ENCODE measurements at places on chromosomes 4 and X.

GRCh38 chr4:88187766-88188165, 29.3 kb upstream of the ABCG2 start:
- DNase-seq = no peak

- DNase-seq = no peak
These were observed 20.8 kb downstream of the PPEF2 start for GRCh38 chr4:75881476-75881875.

DNA sequence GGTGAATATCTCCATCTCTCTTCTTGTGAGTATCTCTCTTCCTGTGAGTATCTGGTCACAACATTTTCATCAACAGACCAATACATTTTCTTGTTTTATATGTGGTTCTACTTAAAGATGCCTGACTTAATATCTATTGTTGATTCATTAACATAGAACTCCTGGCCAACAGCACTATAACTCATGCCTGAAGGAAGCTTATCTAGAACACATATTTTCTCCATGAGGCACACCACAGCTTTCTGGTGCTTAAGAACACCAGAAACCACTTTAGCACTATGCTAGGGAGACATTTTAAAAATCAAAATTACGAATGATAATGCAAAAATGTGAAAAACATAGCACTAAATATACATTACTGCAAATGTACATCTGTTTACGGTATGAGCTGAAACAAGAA, 190.4 kb downstream of the GABRB1 start:
- no peak for DNase-seq

DNA sequence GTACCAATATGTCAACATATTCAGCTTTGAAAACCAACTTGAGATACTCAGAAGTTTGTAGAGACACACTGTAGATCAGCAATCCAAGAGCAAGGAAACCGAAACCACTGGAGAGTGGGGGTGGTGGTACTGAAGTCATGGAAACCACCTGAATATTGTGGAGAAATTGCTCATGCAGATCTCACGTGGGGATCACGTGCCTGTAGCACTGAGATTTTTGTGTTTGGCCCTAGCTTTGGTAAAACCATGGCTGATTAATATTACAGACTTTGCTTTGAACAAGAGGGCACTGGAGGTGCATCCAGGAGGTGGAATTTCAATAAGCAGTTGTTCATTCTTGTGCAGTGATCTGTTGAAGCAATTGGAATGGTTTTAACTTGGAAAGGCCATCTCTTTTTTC, 47.2 kb downstream of the GBA3 start:
- DNase-seq = no peak

GRCh38 chrX:129646566-129647417, 8.0 kb downstream of the APLN start:
- no peak for DNase-seq

GRCh38 chr4:156811963-156812362, 159.6 kb downstream of the PDGFC start:
- DNase-seq = no peak

GRCh38 chrX:154515090-154515965, 704 bp downstream of the FAM3A start:
- no peak for DNase-seq

DNA sequence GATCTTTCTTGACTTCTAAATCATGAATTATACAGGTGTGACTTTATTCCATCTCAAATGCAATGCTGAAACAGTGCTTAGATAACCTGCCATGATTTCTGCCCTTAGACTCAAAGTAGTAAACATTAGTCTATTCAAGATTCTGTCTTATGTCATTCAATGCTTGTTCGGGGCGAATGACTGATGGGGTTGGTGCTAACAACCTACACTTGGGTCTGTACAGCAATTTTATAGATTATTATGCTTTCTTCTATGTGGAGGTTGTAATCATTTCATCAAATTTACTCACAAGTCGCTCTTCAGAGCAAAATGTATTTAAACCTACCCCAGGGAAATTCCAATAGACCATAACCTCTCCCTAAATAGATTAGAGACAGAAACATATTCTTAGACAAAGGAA, 1021.5 kb upstream of the GRID2 start:
- no peak for DNase-seq

- no peak for DNase-seq
These were observed 190.6 kb downstream of the LDB2 start for GRCh38 chr4:16707874-16708273.

GRCh38 chr4:117479673-117480072, 394.3 kb upstream of the TRAM1L1 start:
- no peak for DNase-seq

- DNase-seq = no peak
These were observed 19.7 kb downstream of the PRIMPOL start for GRCh38 chr4:184669251-184669650.

All from cerebellar nuclear complex (tissue), 1 donor.